Neuronal stem cell (in vitro differentiated cells): ENCODE measurements at places on chromosomes 1 and 21.

DNA sequence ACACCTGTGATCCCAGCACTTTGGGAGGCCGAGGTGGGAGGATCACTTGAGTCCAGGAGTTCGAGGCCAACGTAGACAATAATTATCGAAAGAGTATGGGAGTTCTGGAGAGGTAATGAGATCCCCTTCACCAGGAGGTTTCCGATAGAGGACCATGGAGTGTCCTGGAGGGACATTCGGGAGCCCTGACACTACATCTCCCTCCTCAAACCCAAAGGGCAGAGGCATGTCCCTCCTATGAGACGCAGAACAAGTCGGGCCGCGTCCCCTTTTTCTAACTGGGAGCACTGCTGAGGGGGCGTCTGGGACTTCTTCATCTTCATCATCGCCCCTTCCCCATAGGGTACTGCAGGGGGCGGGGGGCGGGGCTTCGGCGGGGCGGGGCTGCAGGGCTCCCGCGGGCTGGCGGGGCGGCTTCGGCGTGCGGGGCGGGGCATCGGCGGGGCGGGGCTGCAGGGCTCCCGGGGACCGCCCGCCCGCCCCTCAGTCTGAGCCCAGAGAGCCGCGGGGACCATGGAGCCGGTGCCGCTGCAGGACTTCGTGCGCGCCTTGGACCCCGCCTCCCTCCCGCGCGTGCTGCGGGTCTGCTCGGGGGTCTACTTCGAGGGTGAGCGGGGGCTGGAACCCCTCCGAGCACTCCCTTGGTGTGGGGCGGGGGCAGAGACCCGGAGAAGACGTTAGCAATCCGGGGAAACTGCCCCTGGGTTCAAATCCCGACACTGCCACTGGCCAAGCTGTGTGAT, at the start of gene THEMIS2:
Gene THEMIS2, plus strand, starts transcription at position 486 of the 743 bp plus-strand sequence. Its CDS starts 28 bp downstream, at position 514.
- DNase-seq, result peak; percentile 58

- DNase-seq, result no peak
Measured at GRCh38 chr1:176854121-176854520, 310.4 kb downstream of the ASTN1 start.

GRCh38 chr1:204368996-204369726, 9.4 kb upstream of the PLEKHA6 start:
- DNase-seq, result no peak

GRCh38 chr1:24654010-24654409, 10.9 kb downstream of the SRRM1 start:
- DNase-seq, result no peak

DNA sequence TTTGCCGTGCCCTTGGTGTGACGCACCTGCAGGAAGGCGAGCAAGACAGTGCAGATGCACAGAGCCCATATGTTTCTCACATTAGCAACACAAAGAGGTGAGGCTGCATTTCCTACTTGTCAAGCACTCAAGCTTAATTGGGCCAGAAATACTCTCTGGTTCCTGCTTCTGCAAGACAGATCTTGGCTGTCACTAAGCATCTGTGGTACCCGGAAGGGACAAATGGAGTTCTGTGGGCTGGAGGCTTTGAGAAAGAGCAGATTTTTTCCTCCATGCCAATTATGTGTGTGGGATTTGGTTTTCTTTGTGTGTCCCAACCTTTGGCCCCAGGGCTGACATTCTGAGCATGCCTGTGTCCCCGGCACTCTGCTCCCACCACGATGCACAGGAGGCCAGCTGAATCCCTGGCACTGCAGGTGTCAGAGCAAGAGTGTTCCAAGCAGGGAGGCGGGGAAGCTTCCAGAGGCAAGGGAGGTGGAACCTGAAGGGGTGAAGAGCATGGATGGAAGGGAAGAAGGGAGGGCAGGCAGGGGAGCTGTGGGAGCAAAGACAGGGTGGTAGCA, 52.0 kb upstream of the STUM start:
- no peak for DNase-seq

GRCh38 chr1:180381184-180381580, 121.2 kb downstream of the ACBD6 start:
- no peak for DNase-seq

- DNase-seq, result no peak
Measured at GRCh38 chr1:226606311-226607267, 58.0 kb downstream of the STUM start.

DNA sequence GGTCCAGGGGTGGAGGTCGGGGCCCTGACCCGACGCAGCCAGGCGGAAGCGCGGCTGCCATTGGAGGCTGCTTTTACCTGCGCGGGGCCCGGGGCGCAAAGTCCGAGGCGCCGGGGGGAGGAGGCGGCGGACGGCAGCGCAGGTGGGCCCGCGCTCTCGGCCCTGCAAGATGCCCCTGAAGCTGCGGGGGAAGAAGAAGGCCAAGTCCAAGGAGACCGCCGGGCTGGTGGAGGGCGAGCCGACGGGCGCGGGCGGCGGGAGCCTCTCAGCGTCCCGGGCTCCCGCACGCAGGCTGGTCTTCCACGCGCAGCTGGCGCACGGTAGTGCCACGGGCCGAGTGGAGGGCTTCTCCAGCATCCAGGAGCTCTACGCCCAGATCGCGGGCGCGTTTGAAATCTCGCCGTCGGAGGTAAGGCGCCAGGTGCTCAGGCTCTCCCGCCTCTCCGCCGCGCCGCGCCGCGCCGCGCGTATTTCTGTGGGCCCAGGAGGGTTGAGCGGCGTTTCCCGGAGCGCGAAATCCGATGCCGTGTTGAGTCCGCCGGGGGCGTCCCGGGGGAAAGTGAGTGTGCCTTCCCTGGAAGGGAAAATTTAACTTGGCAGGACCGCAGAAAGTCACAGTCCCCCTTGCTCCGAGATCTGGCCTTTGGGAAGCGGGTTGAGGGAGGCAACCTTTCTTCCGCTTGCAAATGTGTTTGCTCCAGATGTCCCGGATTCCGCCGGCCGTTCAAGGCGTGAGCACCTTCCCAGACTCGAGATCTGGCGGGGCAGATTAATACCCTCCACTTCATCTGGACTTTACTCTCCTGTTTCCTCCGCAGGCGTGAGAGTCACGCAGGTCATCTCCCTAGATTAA, at the start of gene GIPC2:
Gene GIPC2, plus strand, starts transcription at position 41 of the 853 bp plus-strand sequence. Its CDS starts 129 bp downstream, at position 170.
- peak; percentile 18 for DNase-seq

DNA sequence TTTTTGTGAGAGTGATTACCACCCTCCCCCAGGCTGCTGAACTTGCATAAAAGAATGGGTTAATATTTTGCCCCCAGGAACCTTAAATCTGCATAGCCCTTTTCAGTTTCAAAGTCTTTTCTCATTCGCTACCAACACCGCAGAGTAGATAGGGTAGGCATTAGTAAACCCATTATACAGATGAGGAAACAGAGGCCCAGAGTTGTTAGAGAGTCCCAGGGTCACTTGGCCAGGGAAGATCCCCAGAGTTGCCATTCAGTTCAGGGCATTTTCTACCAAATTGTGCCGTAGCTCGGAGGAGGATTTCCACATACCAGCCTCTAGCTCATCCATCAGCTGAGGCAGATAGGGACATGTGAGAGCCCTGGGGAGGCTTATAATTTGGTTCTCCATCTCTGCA, 40.5 kb downstream of the NEK2 start:
- DNase-seq, result no peak

DNA sequence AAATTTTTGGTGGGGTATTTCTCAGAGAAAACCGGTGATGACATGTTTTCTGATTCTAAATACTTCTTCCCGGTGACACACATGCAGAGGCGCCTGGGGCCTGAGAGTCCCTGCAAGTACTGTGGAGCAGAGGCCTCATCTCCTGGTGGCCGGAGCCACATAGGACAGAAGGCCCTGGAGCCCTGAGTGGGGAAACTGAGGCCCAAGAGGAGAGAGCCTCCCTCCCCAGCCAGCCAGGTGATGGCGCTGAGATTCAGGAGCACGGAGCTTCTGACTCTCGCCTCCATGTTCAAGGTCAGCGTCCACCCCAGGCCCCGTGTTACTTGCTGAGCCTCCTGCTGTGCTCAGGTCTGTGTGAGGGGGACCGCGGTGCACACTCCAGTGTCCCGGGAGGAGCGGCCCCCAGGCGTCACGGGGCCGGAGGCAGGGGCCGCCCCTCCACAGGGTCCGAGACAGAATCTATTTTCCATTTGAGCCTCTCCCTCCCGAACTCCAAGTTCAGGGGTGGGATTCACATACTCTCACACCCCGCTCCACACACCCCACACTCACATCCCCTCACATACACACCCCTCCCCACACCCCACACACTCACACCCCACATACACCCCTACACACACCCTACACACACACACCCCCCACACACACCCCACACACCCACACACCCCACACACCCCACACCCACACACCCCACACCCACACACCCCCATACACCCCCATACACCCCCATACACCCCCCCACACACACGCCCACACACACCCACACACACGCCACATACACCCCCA, 43.8 kb downstream of the SLX9 start:
- DNase-seq, result no peak

- DNase-seq, result no peak
Measured at GRCh38 chr1:85623061-85623471, 42.5 kb downstream of the CCN1 start.

- peak; percentile 97 for DNase-seq
Measured at GRCh38 chr1:53945433-53946251, at the start of gene IFT25. TSS of gene IFT25 (minus strand) at chr1:53945699. CDS start at chr1:53940082, 5,617 bp downstream.

- DNase-seq, result no peak
Measured at GRCh38 chr1:212219679-212220463, 65.3 kb upstream of the PPP2R5A start.

GRCh38 chr1:35398739-35399138, 130.2 kb downstream of the ZMYM4 start:
- no peak for DNase-seq

- DNase-seq, result no peak
Measured at GRCh38 chr1:38093569-38094520, 47.3 kb upstream of the POU3F1 start.

GRCh38 chr1:76615253-76616035, 251.8 kb upstream of the ST6GALNAC5 start:
- DNase-seq, result no peak

DNA sequence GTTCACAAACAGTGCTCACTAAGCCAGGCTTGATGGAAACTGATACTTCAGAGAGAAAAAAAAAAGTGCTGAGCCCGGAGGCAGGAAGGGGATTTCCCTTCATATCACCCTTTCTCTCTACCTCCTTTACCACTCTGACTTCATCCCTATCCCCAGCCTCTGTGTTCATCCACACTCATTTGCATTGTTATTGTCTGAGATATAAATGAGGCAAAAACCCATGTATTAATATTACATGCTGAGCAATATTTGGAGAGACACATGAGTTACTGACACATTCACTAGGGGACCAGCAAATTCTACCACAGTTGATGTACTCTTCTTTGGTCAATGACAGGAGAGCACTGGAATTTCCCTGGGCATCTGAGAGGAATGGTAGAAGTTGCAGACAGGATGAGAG, 175.8 kb downstream of the TNFSF18 start:
- DNase-seq, result no peak

- DNase-seq, result no peak
Measured at GRCh38 chr1:8424539-8425116, 106.7 kb downstream of the SLC45A1 start.

DNA sequence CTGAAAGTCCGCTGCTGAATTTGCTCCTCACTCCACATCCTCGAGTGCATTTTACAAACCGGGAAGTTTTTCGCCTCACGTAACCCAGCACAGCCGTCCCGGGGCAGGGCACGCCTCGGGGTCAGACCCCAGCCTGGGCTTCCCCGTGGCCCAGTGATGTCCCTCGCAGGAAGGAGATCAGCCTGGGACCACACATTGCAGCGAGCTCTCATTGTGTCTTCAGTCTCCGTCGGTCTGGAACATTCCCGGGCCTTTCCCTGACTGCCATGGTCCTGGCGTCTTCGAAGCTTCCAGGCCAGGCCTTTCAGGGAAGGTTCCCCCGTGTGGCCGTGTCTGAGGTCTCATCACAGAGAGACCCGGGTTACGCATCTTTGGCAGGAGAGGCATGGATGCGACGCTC, 43.5 kb downstream of the MORN1 start:
- no peak for DNase-seq

DNA sequence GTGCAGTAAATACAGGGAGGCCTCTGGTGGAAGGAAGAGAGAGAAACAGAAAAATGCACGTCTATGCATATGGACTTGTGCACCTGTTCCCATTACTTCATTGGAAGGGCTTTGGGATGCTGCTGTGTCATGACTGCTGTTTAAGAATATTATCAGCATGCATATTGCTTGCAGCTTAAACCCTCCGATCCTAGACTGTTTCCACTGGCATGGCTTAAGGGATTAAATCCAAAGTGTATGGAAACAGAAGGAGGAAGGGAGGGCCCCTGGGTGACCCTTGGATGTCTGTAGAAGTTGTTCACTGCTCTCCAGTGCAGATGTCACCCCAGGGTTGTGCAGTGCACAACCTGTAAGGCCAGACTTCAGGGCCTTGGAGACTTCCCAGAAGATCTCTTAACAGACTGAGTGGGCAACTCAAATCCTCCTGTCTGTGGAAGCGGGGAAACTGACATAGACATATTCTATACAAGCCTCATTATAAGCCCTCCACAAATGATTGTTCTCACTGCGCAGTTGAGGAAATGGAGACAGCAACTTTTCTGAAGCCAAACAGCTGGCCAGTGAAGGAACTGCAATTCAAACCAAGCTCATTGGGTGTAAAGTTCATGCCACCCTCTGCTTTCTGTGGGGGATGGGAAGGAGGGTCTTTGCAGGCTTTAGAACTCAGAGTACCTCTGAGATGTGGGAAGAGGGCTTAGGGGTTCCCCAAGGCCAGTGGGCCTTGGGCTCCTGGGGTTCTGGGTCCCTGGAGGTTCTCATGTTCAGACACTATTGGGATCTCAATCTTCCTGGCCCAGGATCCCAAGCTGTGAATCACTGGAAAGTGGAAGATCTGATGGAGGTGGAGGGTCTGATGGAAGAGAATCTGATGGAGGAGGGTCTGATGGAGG, 73.8 kb downstream of the UMODL1 start:
- no peak for DNase-seq

DNA sequence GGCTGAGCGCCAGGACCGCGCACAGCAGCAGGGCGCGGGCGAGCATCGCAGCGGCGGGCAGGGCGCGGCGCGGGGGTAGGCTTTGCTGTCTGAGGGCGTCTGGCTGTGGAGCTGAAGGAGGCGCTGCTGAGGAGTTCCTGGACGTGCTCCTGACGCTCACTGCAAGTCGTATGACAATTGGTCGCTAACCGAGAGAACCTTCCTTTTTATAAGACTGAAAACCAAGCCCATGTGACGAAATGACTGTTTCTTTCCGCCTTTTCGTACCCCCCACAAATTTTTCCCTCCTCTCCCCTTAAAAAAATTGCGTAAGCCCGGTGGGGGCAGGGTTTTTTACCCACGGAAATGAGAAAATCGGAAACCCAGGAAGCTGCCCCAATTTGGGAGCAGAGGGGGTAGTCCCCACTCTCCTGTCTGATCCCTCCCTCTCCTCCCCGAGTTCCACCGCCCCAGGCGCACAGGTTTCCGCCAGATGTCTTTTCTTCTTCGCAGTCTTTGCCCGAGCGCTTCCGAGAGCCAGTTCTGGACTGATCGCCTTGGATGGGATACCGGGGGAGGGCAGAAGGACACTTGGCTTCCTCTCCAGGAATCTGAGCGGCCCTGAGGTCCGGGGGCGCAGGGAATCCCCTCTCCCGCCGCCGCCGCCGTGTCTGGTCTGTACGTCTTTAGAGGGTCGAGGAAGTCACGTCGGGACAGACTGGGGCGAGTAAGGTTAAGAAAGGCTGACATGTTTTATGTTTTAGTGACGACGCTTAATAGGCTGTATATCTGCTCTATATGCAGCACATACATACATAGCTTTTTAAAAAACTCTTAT, at the start of gene PTGS2:
Gene PTGS2, minus strand, starts transcription at position 179 of the 817 bp plus-strand sequence. Its CDS starts 133 bp downstream, at position 46.
- peak; percentile 56 for DNase-seq

GRCh38 chr1:228275430-228276173, 67.8 kb downstream of the OBSCN start:
- peak; percentile 88 for DNase-seq

GRCh38 chr1:232486006-232486405, 143.9 kb downstream of the SIPA1L2 start:
- no peak for DNase-seq

- DNase-seq, result peak; percentile 67
Measured at GRCh38 chr21:33894736-33895288, 20.8 kb downstream of the ATP5PO start.
